ENCODE measurements at places on chromosomes 4 and X. TPM values are rescaled to one million over a fixed set of nuclear protein-coding genes. Genes with fewer than 3 reads are reported as not detected.

The DDIT4L gene
- 0.58 TPM for total RNA-seq

The NPNT gene
- total RNA-seq = not detected

The POLN gene
- 5.5 TPM for total RNA-seq

The NRK gene
- not detected for total RNA-seq

The EMD gene
- 64.6 TPM for total RNA-seq

The BGN gene
- not detected for total RNA-seq

The RS1 gene
- total RNA-seq = not detected

The ZNF280C gene
- 7.8 TPM for total RNA-seq

DNA sequence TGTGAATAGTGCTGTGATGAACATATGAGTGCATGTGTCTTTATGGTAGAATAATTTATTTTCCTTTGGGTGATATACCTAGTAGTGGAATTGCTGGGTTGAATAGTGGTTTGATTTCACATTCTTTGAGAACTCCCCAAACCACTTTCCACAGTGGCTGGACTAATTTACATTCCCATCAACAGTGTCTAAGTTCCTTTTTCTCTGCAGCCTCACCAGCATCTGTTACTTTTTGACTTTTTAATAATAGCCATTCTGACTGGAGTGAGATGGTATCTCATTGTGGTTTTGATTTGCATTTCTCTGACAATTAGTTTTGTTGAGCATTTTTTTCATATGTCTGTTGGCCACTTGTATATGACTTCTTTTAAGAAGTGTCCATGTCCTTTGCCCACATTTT is 29.1 kb downstream of the JADE3 start:
- DNase-seq = no peak

DNA sequence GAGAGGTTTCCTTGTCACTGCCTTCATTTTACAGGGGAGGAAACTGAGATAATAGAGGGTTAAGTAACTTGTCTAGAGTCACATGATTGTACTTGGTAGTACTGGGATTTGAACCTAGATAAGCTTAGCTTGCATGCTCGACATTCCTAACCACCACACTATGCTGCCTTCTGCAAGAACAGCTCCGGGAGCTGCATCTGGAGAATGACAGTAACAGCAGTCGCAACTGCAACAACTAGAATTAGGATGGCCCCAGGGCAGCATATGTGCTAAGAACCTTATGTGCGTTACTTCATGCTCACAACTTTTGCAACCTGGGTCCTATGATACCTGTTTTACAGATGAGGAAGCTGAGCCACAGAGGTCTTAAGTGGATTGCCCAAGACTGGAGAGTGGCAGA is 89.5 kb upstream of the LCORL start:
- DNase-seq = no peak

GRCh38 chr4:174292473-174292872 is 8.8 kb downstream of the CEP44 start:
- no peak for DNase-seq

DNA sequence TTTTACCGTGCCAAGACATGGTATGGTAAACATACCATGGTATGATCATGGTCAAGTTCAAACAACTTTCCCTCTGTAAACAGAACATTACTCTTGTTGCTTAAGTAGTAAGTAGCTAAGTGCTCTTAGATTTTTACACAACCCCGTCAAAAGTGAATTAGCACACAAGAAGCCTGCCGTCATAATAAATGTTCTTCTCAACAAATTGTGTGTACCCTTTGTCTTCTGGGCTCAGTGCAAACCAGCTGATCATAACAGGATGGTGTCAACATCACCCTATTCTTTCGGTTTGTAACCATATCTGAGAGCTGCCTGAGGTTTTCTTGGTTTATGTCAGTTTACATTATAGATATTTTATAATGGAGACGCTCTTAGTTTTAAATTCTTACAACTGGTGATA is 28.8 kb downstream of the MSL3 start:
- no peak for DNase-seq

DNA sequence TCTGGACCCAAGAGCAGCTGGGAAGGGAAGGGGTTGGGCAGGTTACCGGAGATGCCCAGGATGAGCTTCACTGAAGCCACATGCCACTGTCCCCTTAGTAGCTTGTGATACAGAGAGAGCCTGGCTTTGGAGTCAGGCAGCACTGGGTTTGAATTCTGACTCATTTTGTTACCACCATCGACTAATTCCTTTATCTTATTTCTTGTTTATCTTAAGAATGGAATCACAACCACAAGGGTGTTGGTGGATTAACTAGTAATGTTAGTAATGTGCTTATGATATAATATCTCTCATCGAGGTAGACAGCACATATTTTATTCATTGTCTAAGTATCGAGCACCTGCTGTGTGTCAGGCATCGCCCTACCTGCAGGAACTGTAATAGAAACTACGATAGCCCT is 17.7 kb upstream of the STX18 start:
- no peak for DNase-seq

GRCh38 chrX:57177070-57177469 is 39.9 kb upstream of the SPIN2A start:
- DNase-seq = no peak

- no peak for DNase-seq
Measured at GRCh38 chr4:188433741-188434315, 294.6 kb downstream of the TRIML1 start.

DNA sequence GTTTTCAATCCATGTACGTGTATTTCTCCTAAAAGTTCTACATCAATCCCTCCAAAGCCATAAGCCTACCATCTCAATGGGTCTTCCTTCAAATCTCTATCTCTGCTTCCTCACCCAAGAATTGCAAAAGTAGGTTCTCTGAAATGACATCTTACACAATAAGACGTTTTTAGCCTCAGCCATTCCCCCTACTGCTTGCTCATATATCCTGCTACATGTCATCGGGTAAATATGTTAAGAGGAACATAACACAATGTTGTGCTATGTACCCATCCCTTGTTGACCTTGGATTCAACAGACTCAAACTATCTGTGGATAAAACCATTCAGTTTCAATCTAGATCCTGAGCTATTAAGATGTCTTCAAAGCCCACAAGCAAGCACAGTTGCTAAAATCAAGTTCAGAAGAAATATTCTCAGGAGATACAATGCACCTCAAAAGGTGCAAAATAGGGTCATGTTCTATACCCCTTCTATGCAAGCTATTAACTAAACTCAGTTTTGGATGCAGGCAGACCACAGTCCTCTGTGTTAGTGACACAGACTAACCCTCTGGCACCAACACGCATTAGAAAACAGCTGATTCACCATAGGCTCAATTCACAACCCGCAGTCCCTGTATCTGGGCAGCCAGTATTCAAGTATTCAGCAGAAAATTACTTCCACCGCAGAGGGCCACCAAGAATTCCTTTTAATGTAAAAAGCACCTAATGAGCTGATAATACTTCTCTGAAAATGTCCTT is 56.8 kb downstream of the CD99L2 start:
- DNase-seq = no peak

DNA sequence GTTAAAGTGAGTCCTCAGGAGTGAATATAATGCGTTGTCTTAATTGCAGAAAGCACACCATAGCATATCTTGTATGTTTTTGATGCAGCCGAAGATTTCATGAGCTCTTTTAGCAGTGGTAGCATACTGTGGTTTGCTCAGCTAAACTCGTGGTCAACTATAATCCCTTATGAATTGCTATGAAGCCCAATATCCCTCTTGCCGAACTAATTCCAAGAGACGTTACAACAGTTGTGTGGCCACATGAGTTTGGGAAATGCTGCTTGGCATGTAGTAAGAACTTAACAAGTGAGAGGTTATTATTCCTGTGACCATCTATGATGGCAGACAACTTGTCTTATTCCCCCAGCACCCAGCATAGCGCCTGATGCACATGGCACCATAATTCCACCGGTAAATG is 30.7 kb downstream of the SYAP1 start:
- no peak for DNase-seq

DNA sequence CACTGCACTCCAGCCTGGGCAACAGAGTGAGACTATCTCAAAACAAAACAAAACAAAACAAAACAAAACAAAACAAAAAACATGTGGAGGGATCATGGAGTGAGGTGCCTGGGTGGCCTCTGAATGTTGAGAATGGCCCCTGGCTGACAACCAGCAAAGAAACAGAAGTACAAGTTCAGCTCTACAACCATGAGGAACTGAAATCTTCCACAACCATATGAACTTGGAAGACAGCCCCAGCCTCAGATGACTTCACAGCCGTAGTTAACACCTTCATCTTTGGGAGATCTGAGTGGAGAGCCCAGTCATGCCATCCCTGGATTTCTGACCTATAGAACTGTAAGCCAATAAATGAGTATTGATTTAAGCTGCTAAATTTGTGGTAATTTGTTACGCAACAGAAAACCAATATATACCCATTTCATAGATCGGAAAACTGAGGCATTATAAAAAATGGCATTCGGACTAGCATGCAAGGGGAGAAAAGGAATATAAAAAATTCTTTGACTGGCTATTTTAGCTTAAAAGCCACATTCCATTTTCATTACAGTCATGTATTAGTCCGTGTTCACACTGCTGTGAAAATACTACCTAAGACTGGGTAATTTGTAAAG is 138.7 kb upstream of the RAPGEF2 start:
- DNase-seq = no peak

GRCh38 chrX:109274806-109275205 is 207.1 kb downstream of the GUCY2F start:
- no peak for DNase-seq

DNA sequence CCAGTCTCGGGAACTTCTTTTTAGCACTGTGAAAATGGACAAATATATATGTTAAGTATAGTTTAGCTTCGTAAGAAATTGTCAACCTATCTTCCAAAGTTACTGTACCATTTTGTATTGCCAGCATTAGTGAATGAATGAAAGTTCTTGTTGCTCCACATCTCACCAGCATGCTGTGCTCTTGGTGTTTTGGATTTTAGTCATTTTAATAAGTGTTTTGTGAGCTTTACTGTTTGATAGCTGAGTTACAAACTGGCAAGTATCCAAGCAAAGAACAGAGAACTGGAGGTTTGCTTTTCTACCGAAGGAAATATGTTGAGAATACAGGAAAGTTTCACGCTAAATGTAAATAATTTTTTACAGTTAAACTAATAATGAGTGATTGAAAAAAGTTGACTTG is 33.0 kb downstream of the SNCA start:
- DNase-seq = no peak
